ENCODE measurements at places on chromosomes 4 and X.

DNA sequence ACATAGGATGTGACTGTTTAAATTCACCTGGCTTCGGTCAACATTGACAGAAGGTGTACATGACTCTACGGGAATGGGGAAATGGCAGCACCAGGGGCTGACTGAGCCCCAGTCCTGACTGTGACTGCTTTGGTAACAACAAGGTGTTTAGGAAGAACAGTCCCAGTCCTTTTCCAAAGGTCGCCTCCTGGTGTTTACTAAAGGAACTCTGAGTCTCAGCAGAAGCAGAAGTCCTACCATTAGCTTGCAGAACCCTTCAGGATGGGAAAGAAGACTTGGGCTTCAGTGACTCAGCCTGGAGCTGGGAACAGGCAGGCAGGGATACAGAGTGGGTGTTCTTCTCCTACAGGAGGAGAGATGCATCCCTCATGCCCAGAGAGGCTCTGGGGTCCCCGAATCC, 103.3 kb downstream of the MGST2 start:
- no peak for DNase-seq

DNA sequence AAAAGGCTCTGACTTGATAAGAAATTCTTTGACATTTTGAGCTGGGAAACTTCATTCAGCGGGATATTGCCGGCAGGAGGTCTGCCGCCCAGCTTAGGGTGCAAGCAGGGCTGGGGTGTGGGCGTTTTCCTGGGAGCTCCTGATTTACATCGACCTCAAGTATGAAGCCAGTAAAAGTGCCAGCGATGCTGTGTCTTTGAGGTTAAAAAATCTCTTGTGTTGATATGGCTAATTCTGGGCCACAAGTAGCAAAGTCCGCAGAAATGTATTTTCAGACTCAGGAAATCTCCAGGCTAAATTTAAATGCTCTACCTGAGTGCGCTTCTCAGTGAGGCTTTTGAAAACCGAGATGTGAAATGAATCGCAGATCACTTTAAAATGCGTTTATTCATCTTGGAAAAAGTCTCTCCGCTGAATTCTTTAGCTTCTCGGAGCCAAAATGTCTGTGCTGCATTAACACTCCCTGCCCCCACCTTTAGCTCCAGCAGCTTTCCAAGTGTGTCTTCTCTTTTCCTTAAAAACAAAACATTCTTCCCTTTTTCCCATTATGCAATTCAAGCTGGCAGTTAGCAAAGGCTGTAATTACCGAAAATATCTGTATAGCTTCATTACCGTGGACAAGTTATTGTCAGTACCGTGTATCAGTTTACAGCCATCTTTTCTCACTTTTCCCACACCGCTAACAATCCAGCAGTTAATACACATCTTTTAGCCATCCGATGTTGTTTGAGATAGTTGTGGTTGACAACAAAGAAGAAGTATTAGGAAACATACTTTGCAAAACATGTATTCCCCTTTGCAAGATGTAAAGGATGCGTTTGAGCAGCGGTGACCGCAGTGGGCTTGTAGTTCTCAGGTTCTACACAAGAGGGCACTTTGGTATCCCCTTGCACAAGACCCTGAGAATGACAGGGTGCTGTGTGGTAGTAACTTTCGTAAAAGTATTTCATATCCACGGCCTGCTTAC, 136.0 kb upstream of the STX18 start:
- no peak for DNase-seq

- no peak for DNase-seq
These were observed 159.6 kb downstream of the STIM2 start for GRCh38 chr4:27020203-27020602.

GRCh38 chr4:111040904-111041303, 418.0 kb upstream of the PITX2 start:
- no peak for DNase-seq

DNA sequence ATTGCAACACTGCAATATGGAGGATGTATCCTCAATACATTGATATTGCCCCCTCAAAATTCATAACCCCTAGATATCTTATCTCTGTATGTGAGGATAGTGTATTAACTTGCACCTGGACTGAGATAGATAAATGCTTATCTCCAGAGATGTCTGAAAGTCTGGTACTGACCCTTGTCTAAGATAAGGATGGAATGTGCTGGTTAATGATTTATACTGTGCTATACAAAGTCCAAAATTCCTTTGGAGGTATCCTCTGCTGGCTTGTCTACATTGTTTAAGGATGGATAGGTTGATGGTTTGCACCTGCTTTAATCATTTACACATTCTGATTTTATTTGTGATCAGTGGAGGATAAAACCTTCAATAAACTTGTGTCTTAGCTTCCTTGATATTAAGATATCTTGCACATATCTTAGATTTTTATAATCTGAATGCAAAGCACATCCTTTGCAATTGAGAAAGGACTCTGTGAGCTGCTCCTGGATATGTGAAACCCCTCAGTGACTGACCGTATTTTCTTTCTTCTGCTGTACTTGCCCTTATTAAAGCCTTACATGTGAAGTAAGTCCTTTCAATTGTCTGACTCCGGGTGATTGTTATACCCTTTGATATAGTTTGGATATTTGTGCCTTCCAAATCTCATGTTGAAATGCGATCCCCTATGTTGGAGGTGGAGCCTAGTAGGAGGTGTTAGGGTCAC, 430.3 kb upstream of the MAOA start:
- no peak for DNase-seq

DNA sequence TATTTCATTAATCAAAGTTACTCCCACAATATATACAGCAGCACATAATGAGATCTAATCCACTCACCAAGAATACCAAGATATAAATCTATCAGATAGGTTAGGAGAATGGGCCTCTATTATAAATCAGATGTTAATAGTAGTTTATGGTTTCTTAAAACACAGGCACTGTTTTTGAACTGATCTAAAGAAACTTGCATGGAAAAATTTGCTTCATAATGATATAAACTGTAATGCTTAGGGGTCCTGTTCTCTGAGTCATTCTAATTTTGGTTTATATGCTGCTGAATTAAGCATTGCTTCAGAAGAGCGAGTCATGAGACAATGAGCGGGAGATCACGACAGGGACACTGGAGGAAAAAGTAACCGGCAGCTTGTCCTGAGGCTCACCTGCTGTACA, 113.3 kb upstream of the OTUD4 start:
- no peak for DNase-seq

GRCh38 chr4:10035130-10035529, 13.8 kb upstream of the SLC2A9 start:
- no peak for DNase-seq

DNA sequence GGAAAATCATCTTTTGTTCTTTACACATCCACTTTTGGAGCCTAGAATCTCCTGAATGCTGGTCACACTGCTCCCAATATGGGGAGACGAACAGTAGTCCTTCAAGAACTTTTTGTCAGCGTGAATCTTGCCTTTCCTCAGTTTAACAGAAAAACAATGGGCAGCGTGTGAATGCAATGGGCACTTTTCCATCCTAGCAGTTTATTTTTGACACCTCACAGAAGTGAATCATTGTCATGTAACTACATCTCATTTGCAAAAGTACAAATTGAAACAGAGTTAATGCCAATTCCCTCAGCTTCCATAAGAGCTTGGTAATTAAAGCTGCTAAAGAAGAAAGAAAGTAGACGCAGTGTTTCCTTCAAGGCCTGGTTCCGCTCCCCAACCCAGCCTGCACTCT, 85.5 kb downstream of the DRD5 start:
- no peak for DNase-seq

- DNase-seq: no peak
These were observed 663 bp upstream of the USP53 start for GRCh38 chr4:119211867-119212233.
